Activated T-cell treated with anti-CD3 and anti-CD28 coated beads for 1 hour (primary cell): ENCODE measurements at places on chromosomes 3 and 15.

- DNase-seq = no peak
Observed at GRCh38 chr3:16332904-16333426, 68.0 kb downstream of the OXNAD1 start.

DNA sequence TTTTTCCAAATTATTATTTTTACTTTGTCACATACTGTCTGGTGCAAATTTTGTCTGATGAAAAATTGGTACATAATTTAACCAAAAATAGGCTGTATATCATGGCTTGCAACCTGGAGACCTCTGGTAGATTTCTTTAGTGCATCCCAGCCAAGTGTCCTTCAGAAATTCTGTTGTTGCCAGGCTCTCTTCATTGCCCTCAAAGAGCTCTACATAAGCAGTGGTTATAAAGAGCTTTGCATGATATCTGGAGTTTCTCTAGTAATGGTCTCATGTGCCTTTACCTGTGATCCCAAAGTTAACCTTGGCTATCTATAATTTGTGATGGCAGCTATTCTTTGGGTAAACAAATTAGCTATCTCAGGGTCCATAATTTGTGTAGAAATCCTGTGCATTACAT, 157.7 kb downstream of the MBNL1 start:
- no peak for DNase-seq

GRCh38 chr3:192514081-192514753, 213.1 kb downstream of the FGF12 start:
- no peak for DNase-seq

DNA sequence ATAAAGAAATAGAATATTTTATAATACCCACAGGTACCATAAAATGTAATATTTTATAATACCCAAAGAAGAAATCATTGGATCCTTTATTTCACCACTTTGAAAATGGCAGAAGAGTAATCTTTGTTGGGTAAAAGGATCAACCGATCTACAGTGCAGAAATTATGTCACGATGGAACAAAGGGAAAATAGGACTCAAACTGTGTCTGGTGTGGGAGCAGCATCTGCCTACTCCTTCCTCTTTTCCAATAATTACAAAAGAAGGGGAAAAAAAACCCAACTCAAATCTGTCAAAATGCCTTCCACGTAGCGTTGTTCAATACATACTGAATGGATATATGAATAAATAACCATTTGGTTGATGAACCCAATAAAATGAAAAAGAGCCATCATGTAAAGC, 492.6 kb upstream of the TBL1XR1 start:
- DNase-seq = no peak

DNA sequence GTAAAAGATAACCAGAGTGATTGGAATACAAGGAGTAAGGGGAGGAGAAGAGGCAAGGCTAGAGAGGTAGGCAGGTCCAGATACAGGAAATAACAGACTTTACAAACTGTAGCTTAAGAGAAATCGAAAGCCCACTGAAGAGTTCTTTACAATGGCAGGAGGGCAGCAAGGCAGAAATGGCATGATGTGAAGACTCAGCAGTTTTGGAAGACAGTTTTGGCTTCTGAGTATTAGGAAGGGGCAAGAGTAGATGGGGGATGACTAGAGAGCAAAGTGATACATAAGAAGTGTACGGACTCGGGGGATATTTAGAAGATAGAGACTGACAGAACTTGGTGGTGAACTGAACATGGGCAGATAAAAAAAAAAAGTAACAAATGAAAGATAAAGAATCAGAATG, 54.1 kb downstream of the RAD18 start:
- no peak for DNase-seq

- DNase-seq = no peak
Observed at GRCh38 chr3:149466192-149466591, 8.3 kb upstream of the TM4SF4 start.

DNA sequence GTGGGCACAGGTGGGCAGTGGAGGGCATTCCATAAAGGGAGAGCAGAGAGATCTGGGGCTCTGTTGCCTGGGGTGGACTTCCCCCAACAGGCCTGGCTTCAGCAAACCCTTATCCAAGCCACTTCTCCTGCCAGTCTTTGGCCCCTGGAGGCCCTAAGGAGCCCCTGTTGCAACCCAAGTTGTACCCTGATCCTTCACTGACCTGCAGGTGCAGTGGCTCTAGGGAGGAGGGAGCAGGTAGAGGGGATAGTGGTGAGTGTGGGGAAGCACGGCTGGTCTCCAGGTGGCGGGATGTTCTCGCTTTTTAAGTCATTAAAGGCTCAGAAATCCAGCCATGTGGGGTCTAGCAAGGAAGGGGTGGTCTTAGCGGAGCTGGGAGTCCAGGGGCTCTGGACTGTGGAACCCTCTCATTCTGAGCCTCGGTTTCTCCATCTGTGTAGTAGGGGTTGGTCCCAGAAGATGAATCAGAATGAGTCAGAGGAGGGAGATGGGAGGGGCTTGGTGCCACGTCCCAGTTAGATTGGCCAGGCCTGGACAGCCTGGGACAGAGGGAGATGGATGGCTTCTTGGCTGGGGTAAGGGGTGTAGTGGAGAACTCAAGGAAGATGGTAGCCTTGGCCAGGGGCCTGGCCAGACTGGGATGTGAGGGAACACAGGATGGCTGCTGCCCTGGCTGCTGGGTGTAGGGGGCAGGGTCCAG, 2.6 kb downstream of the ZBTB47 start:
- no peak for DNase-seq

DNA sequence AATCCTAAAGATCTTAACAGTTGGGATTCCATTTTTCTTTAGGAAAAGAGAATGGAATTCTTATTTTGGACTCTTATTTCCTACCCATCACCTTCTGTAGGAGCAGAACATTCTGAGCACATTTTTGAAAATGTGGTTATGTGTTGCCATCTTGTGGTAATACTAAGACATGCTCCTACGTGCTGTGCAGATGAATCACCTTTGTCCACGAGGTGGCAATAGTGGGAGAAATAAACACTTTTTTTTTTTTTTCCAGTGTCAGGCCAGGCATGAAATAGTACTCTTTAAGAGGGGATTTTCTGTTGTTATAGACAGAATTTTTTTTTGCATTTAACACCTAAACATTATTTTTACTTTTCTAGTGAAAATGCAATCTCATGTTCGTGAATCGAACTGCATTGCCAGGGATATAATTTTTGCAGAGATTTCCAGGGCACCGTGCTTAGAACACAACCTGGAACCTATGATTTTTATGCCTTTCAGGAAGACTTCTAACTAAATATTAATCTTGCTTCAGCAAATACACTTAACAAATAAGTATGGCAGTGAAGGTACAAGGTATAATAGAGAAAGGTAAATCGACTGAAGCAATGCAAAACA, 196.6 kb downstream of the GAP43 start:
- DNase-seq = peak; percentile 37
